Fibroblast of skin of right quadriceps (primary cell): ENCODE measurements at places on chromosomes 3 and 15.

DNA sequence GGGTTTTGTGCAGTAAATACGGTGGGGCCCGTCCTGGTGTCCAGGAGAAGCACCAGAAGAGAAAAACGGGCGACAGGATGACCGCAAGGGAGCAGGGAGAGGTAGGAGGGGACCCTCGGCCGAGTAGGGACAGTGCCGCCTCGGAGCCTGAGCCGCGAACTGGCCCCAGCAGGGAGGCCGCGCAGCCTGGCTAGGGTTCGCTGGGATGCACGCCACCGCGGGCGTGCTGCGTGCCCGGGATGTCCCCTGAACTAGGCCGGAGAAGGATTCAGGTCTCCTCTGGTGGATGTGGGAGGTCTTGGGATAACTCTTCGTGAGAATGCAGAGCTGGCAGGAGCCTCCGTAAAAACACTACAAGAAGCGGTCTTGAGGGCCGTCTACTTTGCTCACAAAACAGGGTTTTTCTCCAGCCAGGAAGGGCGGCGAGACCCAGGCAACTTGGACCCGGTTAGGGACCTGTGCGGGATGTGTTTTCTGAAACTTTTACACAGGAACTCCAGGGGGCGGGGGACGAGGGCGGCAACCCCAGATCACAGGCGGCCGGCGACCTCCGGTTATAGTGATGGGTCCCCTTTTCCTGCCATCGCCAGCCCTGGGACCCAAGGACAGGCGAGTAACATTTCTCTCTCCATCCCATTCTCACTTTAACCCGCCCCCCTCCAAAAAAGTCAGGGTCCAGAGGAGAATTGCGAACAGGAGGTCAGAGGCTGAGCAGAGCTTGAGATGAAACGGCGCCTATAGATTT, 35.5 kb downstream of the NR2F2 start:
- no peak for DNase-seq

GRCh38 chr15:51046799-51047449, 47.8 kb downstream of the TNFAIP8L3 start:
- peak; percentile 25 for DNase-seq

GRCh38 chr3:82641701-82642100, 880.3 kb upstream of the GBE1 start:
- no peak for DNase-seq

- DNase-seq, result no peak
Measured at GRCh38 chr3:157836022-157836421, 270.2 kb downstream of the SHOX2 start.

DNA sequence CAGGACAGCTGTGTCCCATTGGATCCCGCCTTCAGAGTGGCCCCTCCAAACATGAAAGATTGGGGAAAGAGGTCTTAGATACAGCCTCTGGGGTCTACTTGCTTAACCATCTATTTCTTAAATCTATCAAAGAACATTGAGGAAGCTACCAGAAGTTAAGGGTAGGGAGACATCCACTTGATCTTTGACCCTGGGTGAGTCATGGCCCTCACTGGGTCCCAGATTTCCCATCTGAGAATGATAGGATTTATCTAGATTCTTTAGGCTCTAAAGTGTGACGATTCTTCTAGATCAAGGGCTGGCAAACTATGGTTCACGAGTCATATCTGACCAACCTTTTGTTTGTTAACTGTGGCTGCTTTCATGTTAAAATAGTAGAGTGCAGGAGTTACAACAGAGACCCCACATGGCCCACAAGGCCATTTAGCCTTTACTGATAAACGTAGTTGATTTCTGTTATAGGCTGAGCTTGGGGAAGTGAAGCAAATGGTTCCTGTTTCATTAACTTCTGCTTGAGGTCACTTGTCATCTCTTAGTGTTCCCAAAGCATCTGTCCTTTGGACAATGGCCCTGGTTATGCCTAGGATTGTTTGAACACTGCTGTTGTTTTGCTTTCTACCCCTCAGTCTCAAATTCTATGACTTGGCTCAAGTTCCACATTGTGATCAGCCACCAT, 8.0 kb downstream of the MUC13 start:
- DNase-seq, result no peak

- no peak for DNase-seq
Measured at GRCh38 chr3:143408771-143409170, 289.2 kb downstream of the CHST2 start.

DNA sequence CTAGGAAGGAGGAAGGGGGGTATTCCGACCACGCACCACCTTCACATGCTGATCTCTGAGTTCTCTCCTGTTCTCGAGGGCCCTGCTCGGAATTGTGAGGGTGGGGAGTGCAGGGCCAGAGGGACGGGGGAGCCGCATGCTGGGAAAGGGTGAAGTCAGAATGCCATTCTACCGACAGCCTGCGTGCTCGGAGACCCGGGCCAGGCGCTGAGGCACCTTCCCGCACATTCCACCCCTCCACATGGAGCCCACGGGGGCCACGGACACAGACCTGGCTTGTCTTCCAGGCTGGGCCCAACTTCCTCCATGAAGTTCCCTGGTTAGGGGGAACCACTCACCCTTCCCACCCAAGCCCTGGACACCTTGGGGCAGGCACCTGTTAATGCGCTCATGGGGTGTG, 28.7 kb upstream of the PIGZ start:
- DNase-seq, result no peak

GRCh38 chr15:78977591-78978347, 32.9 kb upstream of the CTSH start:
- no peak for DNase-seq

DNA sequence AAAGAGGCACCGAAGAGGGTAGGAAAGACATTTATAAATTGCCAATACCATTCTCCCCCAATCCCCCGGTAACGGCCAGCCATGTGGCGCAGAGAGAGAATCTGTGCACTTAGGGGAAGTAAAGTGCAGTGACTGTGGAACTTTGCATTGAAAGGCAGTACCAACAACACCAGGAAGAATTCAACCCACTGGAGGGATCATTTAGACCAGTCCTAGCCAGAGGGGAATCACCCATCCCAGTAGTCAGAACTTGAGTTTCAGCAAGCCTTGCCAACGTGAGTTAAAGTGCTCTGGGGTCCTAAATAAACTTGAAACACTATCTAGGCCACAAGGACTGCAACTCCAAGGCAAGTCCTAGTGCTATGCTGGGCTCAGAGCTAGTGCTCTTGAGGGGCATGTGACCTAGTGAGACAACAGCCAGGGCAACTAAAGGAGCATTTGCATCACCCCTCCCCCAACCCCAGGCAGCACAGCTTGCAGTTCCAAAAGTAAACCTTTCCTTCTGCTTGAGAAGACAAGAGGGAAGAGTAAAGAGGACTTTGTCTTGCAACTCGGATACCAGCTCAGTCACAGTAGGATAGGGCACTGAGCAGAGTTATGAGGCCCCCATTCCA, 15.0 kb downstream of the CEP70 start:
- no peak for DNase-seq
